ENCODE measurements at places on chromosomes 3 and 15. TPM values are rescaled to one million over a fixed set of nuclear protein-coding genes. Genes with fewer than 3 reads are reported as not detected.

The GOLGA8S gene
- 0.08 TPM for total RNA-seq

DNA sequence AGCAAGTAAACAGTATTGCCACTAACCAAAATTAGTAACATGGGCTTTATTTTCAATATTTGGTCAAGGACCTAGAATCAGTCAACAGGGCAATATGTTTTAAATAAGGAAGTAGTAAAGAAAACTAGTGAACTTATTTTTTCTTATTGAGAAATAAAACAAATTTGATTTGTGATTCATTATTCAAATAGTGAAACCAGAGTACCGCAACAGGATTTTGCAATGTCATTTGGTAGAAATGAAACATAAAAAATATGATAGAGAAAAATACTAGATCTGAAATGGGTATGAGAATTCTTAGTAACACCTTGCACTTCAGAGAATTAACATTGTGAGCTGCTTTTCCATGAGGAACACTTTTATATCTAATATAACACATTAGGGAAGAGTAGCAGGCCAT is 291.8 kb upstream of the GBE1 start:
- no peak for ATAC-seq

GRCh38 chr15:96337365-96338023 is 7.0 kb downstream of the NR2F2 start:
- ATAC-seq, result no peak

DNA sequence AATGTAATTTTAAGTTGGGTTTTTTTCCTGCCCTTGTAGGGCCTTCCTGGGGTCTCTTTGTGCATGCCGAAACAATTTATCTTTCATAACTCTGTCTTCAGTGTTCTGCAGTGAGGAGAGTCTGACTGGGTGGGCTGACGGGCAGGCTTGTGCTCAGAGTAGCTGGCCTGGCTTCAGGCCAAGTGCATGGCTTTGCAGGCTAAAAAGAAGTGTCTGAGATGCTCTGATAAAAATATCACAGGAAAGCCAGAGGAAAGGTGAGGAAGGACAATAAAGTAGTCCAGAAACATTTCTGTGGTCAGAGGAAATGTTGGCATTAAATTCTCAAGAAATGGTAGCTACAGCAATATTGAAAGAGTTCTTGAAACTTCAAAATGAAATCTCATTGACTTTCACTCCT is 25.5 kb downstream of the ST3GAL6 start:
- ATAC-seq, result no peak

DNA sequence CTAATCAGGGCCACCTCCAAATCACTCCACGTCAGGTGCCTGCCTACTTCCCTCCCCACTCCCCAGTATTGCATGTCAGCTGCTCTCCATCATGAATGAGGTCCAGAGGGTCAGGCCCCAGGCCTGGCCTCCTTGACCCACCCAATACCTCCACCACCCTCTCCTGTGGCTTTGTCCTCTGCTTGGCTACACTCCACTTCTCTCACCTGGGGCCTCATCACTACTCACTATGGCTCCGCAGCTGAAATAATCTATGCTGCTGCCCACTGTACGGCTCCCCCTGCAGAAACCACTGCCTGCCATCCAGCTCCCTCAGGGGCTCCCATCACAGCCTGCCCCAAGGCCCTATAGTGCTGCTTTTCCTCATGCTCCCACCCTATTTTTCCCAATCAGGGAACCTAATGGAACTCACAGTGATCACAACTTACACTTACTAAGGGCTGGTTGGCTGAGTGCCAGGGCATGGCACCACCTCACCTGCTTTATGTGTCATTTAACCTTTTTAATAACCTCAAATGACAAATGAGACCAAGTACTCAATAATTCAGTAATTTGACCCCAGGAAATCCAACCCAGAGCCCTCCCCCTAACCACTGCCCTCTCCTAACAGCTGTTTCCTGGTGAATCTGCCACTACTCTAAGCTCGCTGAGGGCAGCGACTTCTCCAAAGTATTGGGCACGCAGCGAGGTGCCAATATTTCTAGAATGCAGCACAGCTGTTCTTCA is 2.3 kb downstream of the GORASP1 start:
- ATAC-seq, result no peak

Measured in activated T-helper 17 cell treated with anti-CD3 and anti-CD28 coated beads, Interleukin-2, amount 50 U/mL, for 72 hours (primary cell).